ENCODE measurements at places on chromosomes 12 and 14.

DNA sequence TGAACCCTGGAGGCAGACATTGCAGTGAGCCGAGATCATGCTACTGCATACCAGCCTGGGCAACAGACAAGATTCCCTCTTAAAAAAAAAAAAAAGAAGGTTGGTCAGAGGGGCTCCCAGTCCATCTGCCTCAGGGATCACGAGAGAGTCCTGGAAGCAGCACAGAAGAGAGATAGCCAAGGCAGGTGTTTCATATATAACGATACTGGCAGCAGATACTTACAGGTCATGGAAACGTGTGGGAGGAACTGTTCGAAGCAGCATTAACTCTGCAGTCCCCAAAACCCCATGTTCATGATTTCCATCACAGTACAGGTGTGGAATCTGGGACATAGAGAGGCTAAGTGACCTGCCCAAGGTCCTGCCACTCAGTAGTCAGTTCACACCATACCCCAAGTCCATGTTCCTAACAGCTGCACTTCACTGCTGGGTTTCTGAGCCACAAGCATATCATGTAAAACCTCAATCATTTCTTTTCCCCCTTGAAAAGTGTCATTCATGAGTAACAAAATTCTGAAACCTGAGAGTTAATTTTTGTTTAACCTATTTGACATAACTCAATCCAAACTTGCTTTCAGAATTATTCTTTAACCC is 16.7 kb downstream of the CDK2AP1 start:
- no peak for DNase-seq

- DNase-seq: no peak
These were observed 53.6 kb downstream of the PPFIA2 start for GRCh38 chr12:81705586-81705985.

DNA sequence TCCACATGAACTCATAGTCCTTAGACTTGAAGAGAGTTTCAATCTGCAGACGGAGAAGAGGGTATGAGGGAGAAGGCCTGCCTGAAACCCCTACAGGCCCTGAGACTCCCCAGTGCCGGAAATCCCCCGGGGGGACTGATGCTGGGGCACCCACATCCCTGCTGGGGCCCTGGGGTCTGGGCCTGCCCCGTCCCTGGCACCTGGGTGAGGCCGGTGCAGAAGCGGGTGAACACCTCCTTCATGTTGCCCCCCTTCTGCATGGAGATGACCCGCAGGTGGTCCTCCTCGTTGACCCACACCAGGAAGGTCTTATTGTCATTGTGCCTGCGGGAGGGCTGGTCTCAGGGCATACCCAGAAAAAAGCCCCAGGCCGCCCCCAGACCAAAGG is 2.4 kb downstream of the CKB start:
- DNase-seq: no peak

DNA sequence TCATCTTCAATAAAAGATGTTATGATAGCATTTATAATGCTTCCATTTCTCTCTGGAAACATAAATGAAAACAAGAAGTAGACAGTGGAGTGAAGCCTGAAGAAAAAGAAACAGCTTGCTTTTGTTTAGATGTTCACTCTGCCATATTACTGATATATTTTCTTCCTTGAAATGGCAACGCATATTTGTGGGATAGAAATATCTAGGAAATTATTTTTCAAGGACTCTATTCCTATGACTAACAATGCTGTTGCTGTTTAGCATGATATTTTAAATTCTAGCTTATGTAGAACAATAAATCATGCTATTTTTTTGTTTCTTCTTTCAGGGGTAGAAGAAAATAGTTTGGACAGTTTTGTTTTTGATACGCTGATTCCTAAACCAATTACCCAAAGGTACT is 359.0 kb downstream of the NAV3 start:
- DNase-seq: no peak

- no peak for DNase-seq
These were observed 433.5 kb downstream of the FLRT2 start for GRCh38 chr14:85963486-85963885.

DNA sequence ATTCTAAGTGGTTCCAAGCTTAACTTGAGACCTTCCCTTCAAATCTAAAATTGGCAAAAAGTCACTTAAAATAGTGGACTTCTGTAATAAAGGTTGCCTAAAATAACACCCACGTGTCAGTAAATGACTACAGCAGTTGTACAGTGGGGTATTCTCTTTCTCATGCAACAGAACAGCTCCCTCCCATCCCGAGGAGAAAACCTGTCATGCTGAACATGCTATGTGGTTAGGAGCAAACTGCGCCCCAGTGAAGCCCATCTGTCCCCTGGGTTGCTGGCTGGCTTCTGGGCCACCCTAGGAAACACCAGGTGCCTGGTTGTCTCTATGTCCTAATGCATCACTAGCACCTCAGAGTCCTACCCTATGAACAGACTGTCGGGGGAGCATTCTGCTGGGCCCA is 2.7 kb downstream of the BTBD6 start:
- DNase-seq: no peak

GRCh38 chr12:59736359-59736758 is 140.5 kb downstream of the SLC16A7 start:
- DNase-seq: no peak

DNA sequence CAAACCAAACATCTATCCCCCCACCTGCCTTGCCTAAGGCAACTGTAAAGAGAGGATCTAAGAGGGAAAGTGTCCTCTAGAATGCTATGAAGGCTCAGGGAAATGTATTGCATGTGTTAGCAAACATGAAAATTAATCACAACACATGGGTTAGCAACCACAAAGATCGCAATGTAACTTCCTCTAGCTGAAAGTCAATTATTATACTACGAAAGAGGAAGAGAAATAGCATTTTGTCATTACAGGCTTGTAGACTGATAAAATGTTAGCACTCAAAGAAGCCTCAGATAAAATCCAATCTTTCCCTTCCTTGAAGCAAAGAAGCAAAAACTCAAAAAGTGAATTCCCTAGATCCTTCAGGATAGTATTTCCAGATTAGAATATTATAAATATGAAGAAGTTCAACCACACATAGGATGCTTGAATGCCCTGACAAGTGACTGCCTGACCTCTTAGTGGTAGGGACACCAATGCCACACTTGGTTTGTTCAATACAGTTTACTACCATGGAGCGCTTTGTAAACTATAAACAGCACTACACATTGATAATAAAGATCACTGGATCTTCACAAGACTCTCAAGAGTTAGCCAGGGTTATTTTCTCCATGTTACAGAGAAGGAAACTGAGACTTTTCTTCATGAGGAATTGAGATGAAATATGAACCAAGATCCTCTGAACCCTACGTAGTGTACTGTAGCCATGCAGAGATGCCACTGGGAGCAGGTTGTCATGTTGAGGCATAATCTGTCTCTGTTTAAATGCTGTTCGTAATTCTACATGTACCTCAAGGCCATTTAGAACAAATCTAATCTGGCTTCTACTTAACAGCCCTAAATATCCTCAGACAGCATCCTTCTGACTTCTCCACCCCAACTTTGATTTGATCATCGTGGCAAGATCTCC is 100.7 kb downstream of the ITPR2 start:
- no peak for DNase-seq

GRCh38 chr12:106022568-106023012 is 116.2 kb downstream of the NUAK1 start:
- DNase-seq: no peak

DNA sequence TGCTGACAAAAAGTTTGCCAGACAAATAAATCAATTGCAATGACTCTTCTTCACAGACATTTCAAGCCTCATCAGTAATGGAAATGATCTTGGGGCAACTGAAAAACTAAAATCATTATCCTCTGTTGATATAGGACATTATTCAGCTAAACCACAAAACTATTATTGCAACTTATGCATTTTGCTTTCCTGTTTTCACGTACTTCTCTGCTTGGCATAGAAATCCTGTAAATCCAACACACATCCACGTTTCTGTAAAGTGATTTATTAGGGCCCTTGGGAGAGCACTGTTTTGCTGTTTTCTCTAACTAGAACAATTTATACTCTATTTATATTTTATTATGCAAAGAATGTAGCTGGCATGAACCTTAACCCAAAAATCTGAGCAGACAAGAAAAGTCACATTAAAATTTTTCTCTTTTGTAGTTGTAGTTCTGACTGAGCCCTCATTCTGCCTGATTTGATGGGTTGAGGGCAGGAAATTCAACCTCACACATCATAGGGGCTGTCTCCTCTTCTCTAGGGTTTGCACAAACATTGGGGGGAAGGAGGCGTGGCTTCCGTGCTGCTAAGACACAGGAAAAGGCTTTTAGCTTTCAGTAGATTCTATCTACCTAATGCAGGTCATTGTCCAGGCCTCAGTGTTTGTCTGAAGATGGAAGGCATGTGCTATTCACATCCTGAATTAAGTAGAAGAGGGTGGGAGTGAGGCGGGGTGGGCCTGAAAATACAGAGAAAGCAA is 11.5 kb upstream of the NUP107 start:
- DNase-seq: peak; percentile 80

DNA sequence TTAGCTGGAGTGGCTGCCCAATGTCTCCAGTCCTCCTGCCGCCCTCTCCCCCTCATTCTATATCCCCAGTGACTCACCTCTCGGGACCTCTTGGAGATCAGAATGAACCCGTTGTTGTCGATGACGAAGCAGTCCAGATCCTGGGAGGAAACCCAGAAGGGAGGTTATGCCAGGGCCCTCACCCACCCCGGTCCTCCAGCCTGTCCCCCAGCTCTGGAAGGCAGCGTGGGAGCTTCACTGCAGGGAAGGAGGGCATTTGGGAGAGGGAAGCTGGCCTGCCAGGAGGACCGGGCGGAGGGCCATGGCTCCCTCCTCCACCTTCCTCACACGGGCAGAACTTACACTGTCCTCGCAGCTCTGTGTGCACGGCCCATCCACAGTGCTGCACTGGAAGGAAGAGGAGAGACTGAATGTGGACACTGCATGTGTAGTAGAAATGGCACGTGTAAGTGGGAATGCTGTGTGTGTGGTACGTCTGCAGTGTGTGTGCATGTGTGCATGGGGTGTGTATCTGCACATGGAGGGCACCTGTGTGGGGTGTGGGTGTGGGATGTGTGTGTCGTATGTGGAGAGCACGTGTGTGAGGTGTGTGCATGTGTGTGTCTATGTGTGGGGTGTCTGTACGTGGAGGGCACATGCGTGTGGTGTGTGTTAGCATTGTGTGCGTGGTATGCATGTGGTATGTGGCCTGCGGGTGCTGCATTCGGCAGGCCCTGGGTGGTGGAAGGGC is 10.0 kb upstream of the LRTM2 start:
- DNase-seq: no peak

- DNase-seq: no peak
These were observed 50.1 kb downstream of the CRADD start for GRCh38 chr12:93727195-93727811.

DNA sequence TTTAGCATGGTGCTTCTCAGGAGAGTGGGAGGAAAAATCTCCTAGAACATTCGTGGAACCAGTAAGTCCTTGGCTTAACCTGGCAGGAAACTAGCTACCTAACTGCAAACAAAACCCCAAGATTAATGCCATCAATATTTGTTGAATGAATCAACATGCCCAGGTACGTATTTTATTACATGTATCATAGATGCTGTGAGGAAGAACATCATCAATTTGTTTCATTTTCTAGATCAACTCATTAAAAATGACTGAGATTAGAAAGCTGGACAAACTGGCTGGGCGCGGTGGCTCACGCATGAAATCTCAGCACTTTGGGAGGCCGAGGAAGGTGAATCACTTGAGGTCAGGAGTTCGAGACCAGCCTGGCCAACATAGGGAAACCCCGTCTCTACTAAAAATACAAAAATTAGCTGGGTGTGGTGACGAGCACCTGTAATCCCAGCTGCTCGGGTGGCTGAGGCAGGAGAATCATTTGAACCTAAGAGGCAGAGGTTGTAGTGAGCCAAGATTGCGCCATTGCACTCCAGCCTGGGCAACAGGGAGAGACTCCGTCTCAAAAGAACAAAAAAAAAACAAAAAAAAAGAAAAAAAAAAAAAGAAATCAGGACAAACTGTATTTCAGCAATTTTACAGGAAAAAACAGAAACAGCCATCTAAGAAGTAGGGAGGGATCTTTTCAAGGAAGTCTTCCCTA is 88.7 kb downstream of the NTN4 start:
- no peak for DNase-seq

DNA sequence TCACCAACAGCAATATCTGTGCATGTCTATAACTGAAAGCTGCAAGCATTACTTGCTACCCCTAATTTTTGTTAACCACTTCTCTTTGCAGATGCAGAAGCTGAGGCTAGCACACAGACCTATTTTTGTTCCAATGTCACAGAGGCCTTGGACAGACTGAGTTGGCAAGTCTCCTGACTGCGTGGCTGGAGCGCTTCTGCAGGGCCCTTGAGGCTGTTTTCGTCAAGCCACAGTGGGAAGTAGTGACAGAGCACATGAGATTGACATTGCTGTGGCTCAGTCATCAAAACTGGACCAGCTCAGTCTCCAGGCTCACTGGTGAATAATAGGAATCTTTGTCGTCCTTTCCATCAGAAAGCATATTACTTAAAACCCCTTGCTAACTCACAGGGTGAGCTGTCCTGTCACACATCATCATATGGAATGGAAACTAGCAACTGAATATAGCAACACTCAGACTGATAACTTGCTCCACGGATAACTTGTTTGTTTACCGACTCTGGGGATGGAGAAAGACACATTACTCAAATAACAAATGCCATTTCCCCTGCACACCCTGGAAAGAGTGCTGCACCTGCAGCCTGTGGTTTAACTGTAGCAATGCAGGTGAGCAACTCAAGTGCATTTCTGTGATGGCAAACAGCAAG is 43.6 kb upstream of the DDX11 start:
- DNase-seq: no peak

GRCh38 chr12:67394550-67394949 is 125.4 kb downstream of the CAND1 start:
- DNase-seq: no peak

DNA sequence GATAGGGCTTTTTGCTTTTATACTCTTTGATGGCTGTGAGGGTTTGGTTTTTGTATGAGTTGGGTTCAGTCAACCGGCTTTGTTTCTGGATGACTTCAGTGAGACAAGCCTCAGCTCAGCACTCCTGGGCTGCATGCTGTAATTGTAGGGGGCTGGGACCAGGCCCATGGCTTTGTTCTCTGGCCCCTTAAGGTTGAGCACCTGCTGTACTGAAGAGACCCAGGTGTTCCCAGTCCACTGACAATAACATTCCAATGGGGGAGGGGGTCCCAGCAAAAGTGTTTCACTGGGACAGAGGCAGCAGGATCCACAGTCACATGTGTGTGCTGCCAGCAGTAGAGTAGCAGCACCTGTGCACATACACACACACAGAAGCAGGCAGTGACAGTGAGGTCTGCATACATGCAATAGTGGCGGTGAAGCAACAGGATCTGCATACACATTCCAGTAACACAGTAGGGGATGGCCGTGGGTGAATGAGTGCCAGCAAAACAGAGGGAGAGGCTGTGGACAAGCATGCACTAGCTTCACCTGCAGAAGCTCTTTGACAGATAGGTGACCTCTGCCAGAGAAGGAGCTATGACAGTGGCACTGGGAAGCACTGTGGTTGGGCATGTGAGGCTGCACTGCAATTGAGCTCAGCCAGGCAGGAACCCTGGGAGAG is 240.4 kb downstream of the ASCL1 start:
- DNase-seq: no peak

Measured in stimulated activated effector memory CD8-positive, alpha-beta T cell treated with anti-CD3 and anti-CD28 coated beads, Interleukin-12 subunit alpha, Interleukin-12 subunit beta, amount 100 ng/mL, for 72 hours (primary cell).